HepG2 (cell line): ENCODE measurements at places on chromosomes 4 and X.

DNA sequence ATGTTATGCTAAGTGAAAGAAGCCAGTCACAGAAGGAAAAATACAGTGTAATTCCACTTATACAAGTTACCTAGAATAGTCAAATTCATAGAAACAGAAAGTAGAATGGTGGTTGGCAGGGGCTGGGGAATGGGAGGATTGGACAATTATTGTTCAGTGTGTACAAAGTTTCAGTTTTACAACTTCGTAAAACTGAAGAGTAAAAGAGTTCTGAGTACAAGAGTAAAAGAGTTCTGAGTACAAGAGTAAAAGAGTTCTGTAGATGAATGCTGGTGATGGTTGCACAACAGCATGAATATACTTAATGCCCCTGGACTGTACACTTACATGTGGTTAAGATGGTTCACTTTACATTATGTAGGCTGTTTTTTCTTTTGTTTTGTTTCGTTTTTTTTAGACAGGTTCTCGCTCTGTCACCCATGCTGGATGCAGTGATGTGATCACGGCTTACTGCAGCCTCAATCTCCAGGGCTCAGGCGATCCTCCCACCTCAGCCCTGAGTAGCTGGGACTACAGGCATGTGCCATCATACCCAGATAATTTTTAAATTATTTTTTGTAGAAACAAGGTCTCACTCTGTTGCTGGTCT, 230.9 kb downstream of the SOWAHB start:
- H3K36me3 ChIP-seq, result no peaks in the 10 kb centered on the region
- no peaks in the 10 kb centered on the region for H3K27me3 ChIP-seq
- H3K27ac ChIP-seq, result no peak overlapping the region
- H3K4me3 ChIP-seq, result no peak overlapping the region

GRCh38 chrX:139892512-139892911, 40.3 kb downstream of the ATP11C start:
- H3K4me3 ChIP-seq, result no peak overlapping the region
- H3K27ac ChIP-seq, result no peak overlapping the region
- no peaks in the 10 kb centered on the region for H3K4me1 ChIP-seq

- no peaks in the 10 kb centered on the region for H3K36me3 ChIP-seq
- no peak for DNase-seq
- peaks cover 43% of the 10 kb centered on the region for H3K4me1 ChIP-seq
- H3K27ac ChIP-seq, result peak within 1 kb of the TSS; percentile 91
- peak within 1 kb of the TSS; percentile 71 for H3K4me3 ChIP-seq
Observed at GRCh38 chrX:49269767-49270248, at the start of gene PPP1R3F. TSS of gene PPP1R3F (plus strand) at chrX:49269793. CDS start at chrX:49269870, 77 bp downstream.

DNA sequence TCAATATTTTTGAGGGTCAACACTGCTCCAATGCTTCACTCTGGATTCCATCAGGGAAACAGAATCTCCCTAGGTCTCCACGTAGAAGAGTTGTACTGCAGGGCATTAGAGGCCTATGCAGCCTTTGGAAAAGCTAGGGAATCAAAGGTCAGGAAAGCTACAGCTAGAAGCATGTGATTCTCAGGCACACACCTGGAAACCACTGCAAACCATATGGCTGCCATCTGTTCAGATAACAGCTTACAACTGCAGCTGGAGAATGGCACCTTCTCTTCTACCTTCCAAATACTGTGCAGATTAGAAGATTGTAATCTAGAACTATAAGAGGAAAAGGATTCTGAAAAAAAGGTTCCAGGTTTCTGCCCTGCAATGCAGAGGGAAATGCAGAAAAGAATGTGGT, 60.6 kb downstream of the BTC start:
- H3K27ac ChIP-seq, result no peak overlapping the region
- H3K4me3 ChIP-seq, result no peak overlapping the region
- no peak for DNase-seq
- no peaks in the 10 kb centered on the region for H3K36me3 ChIP-seq

DNA sequence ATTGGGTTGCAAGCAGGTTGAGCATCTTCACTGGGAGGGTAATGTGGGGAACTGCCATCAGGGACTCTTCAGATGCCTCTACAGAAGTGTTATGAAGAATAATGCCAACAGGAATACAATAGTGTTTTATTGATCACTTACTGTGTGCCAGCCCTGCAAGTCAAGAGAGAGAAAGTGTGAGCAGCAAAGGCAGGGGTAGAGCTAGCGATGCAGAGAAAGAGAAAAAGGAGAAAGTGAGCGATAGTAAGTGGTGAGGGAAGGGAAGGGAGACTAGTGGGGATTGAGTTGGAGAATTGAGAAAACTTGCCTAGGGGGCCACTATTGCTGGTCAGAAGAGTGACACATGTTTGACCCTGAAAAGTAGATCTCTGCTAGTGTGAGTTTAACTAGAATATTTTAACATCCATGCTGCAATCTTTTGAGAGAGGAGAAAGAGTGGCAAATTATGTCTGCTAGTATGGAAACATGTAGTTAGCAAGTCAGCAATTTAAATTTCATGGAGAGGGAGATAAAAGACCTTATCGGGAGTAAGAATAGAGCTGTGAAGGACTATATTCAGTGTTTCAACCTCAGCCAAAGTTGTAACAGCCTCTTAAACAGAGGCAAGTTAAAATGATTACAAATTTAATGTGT, 12.2 kb downstream of the AFF1 start:
- DNase-seq, result no peak
- no peak overlapping the region for H3K27ac ChIP-seq
- H3K4me1 ChIP-seq, result peaks cover 55% of the 10 kb centered on the region
- H3K36me3 ChIP-seq, result no peaks in the 10 kb centered on the region; the same call in 1 of the 2 replicates
- H3K27me3 ChIP-seq, result no peaks in the 10 kb centered on the region

GRCh38 chrX:103756736-103757135, 19.9 kb upstream of the PLP1 start:
- H3K36me3 ChIP-seq, result no peaks in the 10 kb centered on the region
- no peak for DNase-seq
- no peak overlapping the region for H3K4me3 ChIP-seq
- no peaks in the 10 kb centered on the region for H3K4me1 ChIP-seq
- no peaks in the 10 kb centered on the region; the same call in 2 of the 3 replicates for H3K27me3 ChIP-seq
- H3K27ac ChIP-seq, result no peak overlapping the region

DNA sequence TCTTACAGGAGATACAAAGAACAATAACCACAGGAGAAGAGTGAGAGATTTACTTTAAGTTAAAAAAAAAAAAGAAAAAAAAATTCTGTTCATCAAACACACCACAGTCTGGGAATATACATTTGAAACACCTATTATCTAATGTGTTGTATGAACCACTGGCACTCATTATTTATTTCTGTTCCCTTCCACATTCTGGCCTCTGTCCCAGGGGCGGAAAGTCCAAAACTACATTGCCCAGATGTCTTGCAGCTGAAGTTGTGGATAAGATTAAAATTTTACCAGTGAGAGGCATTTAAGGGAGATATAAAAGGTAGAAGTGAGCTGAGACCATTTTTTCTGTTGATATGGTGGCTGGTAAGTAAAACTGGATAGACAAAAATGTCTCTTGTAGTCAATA, 56.2 kb downstream of the SCLT1 start:
- H3K4me3 ChIP-seq, result no peak overlapping the region
- H3K27ac ChIP-seq, result no peak overlapping the region
- DNase-seq, result no peak

- H3K4me3 ChIP-seq, result no peak overlapping the region
- no peaks in the 10 kb centered on the region for H3K4me1 ChIP-seq
- no peaks in the 10 kb centered on the region for H3K27me3 ChIP-seq
- DNase-seq, result no peak
- no peaks in the 10 kb centered on the region for H3K36me3 ChIP-seq
Observed at GRCh38 chr4:94112644-94113043, 95.0 kb upstream of the SMARCAD1 start.

DNA sequence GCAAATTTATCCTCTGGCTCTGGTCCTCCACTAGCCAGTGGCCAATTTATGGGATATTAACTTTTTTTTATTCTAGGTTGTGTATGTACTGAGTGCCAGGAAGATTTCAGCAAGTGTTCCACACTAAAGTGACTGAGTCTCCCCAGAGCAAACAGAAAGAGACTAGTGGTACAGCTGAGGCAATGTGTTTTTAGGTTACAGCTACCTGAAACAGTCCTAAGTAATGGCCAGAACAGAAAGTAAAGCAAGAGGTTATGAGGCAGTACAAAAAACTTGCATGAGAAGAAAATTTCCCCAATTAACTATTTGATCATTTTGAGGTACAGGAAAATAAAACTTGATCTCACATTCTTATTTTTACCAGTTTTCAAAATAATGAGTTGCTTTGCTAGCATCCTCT, 31.2 kb downstream of the PRDM8 start:
- H3K4me3 ChIP-seq, result no peak overlapping the region
- H3K4me1 ChIP-seq, result no peaks in the 10 kb centered on the region
- no peak for DNase-seq
- no peaks in the 10 kb centered on the region for H3K27me3 ChIP-seq

DNA sequence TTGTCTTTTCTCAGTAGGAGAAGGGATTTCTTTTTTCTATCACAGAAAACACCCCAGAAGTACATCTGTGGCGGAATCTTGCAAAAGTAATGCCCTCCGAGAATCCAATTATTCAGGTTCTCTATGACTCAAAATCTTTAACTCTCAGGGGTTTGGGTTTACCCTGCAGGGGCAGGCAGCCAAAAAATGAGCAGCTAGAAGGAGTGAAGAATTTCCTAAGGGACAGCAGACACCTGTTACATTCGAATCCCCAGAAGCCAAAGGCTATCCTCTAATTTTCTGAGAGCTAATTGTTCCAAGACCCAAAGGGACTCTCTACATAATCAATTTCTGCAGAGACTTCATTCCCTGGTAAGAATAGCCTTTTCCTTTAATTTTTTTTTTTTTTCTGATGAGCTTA, 27.5 kb upstream of the CBR4 start:
- no peaks in the 10 kb centered on the region for H3K27me3 ChIP-seq
- H3K4me3 ChIP-seq, result no peak overlapping the region
- H3K4me1 ChIP-seq, result peaks cover 31% of the 10 kb centered on the region
- no peak for DNase-seq

GRCh38 chr4:126890994-126891393, 741.8 kb upstream of the INTU start:
- no peak overlapping the region for H3K4me3 ChIP-seq
- H3K27me3 ChIP-seq, result no peaks in the 10 kb centered on the region
- no peak for DNase-seq
- no peak overlapping the region for H3K27ac ChIP-seq
- no peaks in the 10 kb centered on the region for H3K36me3 ChIP-seq

DNA sequence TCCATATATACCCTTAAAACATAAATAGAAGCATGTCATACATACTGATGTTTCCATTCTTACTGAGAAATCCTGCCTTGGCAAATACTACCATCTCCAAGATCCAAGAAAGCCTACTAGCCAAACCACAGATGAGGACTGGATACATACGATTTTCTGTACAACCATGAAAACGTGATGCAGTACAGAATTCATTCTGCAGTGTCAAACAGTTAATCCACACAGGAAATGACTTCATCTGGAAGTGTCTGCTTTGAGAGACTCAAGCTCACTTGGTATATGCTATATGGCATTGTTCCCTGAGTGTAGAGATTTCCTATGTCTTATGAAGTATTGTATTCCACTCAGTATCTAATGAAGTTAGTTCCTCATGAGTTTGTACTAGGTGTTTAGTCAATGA, 94.3 kb downstream of the CT47B1 start:
- H3K4me1 ChIP-seq, result no peaks in the 10 kb centered on the region
- H3K4me3 ChIP-seq, result no peak overlapping the region
- no peaks in the 10 kb centered on the region for H3K27me3 ChIP-seq
- no peaks in the 10 kb centered on the region for H3K36me3 ChIP-seq
- DNase-seq, result no peak
- no peak overlapping the region for H3K27ac ChIP-seq

DNA sequence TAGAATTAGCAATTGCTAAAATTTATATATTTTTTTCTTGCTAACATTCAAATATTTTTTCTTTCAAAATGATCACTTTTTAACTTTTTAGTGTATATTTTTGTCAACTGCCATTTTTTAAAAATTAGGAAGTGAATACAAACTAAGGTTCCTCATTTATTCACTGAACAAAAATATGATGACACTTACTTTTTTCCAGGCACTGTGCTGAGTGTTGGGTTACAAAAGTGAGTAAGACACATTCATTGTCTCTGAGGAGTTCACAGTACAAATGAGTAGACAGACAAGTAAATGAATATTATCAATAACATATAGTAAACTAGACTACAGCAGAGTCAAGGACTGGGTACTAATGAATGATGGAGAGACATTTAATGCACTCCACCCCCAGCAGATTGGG, 543.5 kb downstream of the PDHA2 start:
- H3K27me3 ChIP-seq, result no peaks in the 10 kb centered on the region
- no peaks in the 10 kb centered on the region for H3K36me3 ChIP-seq
- DNase-seq, result no peak
- no peak overlapping the region for H3K4me3 ChIP-seq
- H3K4me1 ChIP-seq, result no peaks in the 10 kb centered on the region
- H3K27ac ChIP-seq, result no peak overlapping the region

- no peak overlapping the region for H3K27ac ChIP-seq
- no peak overlapping the region for H3K4me3 ChIP-seq
- H3K4me1 ChIP-seq, result no peaks in the 10 kb centered on the region
- no peaks in the 10 kb centered on the region for H3K36me3 ChIP-seq
- DNase-seq, result peak; percentile 36
Observed at GRCh38 chr4:122602277-122603142, 18.4 kb downstream of the IL21 start.

DNA sequence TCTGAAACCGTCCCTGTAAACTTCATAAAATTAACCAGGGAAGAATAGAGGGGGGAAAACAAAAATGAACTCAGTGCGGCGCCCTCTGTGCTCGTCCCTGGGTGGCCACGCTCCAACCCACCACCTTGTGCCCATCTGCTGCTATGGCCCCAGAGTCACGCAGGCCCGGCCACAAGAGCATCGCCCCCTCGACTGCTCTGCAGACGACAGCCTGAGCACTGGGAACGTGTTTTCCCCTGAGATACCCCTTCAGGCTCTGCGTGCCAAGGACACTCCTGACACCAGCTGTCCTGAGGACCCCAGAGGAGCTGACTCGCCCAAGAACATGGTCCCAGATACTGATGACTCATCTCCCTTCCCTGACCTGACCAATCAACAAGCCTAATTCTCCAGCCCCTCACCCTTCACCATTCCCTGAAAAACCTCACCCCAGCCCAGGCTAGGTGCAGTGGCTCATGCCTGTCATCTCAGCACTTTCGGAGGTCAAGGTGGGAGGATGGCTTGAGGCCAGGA, 64.1 kb upstream of the GPR78 start:
- H3K4me1 ChIP-seq, result no peaks in the 10 kb centered on the region
- H3K4me3 ChIP-seq, result no peak overlapping the region
- no peak overlapping the region for H3K27ac ChIP-seq
- no peak for DNase-seq

DNA sequence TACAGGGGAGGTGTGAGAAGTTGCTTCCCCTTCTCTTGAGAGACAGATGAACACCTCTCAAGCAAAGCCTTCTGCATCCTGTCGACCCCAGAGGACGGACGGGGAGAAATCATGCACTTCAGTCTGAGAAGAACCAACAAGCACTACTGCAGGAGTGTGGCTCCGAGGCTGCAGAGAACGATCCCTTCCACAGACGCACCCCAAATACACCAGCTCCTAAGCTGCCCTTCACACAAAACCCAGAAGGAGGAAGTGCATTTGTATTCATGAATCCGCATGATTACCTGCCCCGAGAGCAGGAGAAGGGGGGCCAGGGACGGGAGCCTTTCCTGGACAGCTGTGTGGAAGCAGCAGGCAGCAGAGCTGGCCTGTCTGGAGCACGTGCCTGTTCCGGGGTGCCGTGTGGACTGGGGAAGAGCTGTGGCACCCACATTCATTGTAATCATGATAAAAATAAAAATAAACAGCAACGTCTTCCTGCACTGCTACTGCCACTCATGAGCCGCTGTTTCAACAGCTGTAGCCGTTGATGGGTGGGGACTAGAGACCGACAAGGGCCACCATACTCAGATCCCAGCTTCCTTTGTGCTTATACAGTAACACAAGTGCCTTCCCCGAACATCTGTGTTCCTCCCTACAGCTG, 42.9 kb downstream of the ACSL1 start:
- H3K27ac ChIP-seq, result no peak overlapping the region
- no peaks in the 10 kb centered on the region for H3K4me1 ChIP-seq
- no peak for DNase-seq
- H3K36me3 ChIP-seq, result peaks cover 21% of the 10 kb centered on the region; the same call in 2 of the 3 replicates
